ENCODE measurements at places on chromosomes 12 and 14. TPM values are rescaled to one million over a fixed set of nuclear protein-coding genes. Genes with fewer than 3 reads are reported as not detected.

GRCh38 chr12:84056-84455, 17.5 kb downstream of the IQSEC3 start:
- H3K27ac ChIP-seq: no peak overlapping the region
- peaks cover 16% of the 10 kb centered on the region for H3K27me3 ChIP-seq
- peaks cover 6% of the 10 kb centered on the region for H3K4me1 ChIP-seq
- no peak for DNase-seq
- no peaks in the 10 kb centered on the region for H3K36me3 ChIP-seq

DNA sequence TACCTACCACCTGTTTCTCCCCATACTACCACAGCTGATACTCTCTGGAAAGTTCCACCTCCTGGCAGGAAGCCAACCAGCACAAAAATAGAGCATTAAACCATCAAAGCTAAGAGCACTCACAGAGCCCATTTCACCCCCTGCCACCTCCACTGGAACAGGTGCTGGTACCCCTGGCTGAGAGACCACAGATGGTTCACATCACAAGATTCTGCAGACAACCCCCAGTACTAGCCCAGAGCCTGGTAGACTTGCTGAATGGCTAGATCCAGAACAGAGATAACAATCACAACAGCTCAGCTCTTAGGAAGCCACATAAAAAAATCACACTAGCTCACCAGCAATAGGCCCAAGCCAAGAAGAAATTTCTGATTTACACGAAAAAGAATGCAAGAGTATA, 855.2 kb downstream of the FSCB start:
- H3K4me3 ChIP-seq: no peak overlapping the region
- DNase-seq: no peak
- peaks cover 3% of the 10 kb centered on the region for H3K4me1 ChIP-seq
- no peaks in the 10 kb centered on the region for H3K27me3 ChIP-seq

GRCh38 chr12:117854339-117855012, 114.3 kb downstream of the KSR2 start:
- H3K4me1 ChIP-seq: peaks cover 5% of the 10 kb centered on the region
- no peaks in the 10 kb centered on the region for H3K27me3 ChIP-seq
- no peaks in the 10 kb centered on the region for H3K36me3 ChIP-seq
- H3K4me3 ChIP-seq: no peak overlapping the region
- no peak overlapping the region for H3K27ac ChIP-seq
- peak; percentile 86 for DNase-seq

GRCh38 chr12:7667125-7667524, 1.4 kb upstream of the APOBEC1 start:
- no peaks in the 10 kb centered on the region for H3K27me3 ChIP-seq
- no peak for DNase-seq
- H3K4me1 ChIP-seq: peaks cover 5% of the 10 kb centered on the region
- no peak overlapping the region for H3K4me3 ChIP-seq

DNA sequence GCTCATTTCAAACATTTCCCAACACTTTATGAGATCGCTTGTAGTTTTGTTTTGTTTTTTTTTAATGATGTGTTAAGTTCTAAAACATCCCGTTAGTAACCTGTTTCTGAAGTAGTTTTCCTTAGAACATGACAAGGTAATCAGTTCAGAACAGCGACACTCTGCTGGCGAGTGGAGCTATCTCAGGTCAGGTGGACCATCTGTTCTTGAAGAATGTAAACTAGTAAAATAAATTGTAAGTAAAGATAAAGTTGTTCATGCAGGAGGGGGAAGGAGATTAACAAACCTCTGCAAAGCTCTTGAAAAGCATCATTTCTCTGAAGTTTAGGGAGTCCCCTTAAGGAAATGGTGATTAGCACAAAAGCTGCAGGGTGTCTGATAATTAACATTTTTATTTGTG, 71.9 kb upstream of the DACT1 start:
- H3K4me1 ChIP-seq: peaks cover 11% of the 10 kb centered on the region
- no peaks in the 10 kb centered on the region for H3K36me3 ChIP-seq
- DNase-seq: no peak
- no peaks in the 10 kb centered on the region for H3K27me3 ChIP-seq
- H3K27ac ChIP-seq: no peak overlapping the region

The RNASE7 gene
- total RNA-seq: not detected

The AKAP5 gene
- total RNA-seq: 2.8 TPM

Data from WTC11 (cell line).